ENCODE measurements at places on chromosomes 16 and 17.
A peak's percentile ranks its signal among the peaks of the same experiment; 100 is the strongest.

GRCh38 chr17:40181205-40181604 is 3.9 kb downstream of the RAPGEFL1 start:
- DNase-seq = no peak

- DNase-seq = no peak
Observed at GRCh38 chr16:67215706-67216105, 11.2 kb upstream of the TMEM208 start.

DNA sequence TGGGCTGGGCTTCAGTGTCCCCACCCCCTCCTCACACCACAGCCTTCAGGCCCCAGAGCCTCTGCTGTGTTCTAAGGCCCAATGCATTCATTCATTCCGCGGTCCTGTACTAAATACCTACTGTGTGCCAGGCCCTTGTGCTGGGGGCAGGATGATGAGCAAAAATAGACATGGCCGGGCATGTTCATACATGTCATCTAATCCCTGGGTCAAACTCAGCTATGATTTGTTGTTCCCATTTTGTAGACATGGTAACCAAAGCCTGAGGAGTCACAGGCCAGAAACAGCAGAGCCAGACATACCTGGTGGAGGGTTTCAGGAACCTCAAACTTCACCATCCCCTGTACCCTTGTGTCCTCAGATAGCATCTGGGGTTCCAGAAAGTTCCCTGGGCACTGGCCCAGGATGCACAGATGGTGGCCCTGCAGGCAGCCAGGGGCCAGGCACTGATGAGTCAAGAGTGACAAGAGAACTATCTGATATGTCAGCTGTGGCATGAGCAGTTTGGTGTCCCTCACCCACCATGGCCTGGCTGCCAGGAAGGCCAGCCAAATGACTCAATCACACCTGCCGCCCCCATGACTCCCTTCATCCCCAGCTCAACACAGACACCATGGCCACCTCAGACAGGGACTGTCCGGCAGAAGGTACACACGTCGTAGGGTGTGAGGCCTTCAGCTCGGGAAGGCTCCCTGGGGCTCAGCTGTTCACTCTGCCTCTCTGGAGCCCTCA is 2.7 kb upstream of the RRAD start:
- DNase-seq = peak; percentile 20

- no peak for DNase-seq
Observed at GRCh38 chr17:51608251-51608933, 348.0 kb downstream of the UTP18 start.

DNA sequence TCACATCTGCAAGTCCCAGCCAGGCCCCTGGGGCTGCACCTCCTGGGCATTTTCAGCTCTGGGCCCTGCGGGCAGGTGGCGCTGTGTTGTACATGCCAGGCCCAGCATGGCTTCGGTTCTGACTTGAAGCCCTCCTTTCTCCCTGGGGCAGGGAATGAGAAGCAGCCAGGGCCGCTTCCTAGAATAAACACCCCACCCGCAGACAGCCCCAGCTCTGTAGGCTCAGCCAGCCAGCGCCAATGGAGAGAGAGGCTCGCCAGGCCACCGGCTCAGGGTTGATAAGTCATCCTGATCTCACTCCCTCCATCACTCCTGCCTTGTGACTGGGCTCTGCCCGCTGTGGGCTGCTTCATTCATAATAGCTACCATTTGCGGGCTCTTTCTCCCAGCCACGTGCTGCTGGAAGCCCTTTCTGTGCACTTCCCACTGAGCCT is 6.0 kb upstream of the GLIS2 start:
- no peak for DNase-seq

GRCh38 chr16:10466861-10467260 is 81.0 kb downstream of the ATF7IP2 start:
- DNase-seq = no peak

- peak; percentile 82 for DNase-seq
Observed at GRCh38 chr17:76027159-76027839, at the start of gene EVPL. TSS of gene EVPL (minus strand) at chr17:76027306. CDS start at chr17:76027198, 108 bp downstream.

Data from epithelial cell of prostate (primary cell).